ENCODE measurements at places on chromosomes 7 and 10.

GRCh38 chr7:100367251-100367620 is 6.1 kb upstream of the PILRA start:
- no peak overlapping the region for H3K27ac ChIP-seq
- no peak for DNase-seq
- H3K4me3 ChIP-seq = no peak overlapping the region
- no peaks in the 10 kb centered on the region for H3K27me3 ChIP-seq
- peaks cover 7% of the 10 kb centered on the region for H3K36me3 ChIP-seq

DNA sequence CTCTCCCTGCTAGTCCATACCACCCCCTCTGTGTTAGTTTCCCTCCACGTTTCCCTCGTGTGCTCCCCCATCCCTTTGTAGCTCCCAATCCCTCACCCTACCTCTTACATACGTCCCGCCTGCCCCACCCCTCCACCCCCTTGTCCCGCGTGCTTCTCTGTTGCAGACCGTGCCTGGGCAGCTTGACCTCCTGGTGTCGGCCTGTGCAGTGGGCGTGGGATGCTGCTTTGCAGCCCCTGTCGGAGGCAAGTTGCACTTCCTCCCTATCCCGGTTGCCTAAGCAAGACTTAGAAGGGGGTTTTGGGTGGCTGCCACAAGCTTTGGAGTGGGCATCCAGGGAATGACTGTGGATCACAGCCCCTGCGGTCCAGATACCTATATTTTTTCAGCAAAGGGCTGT is 7.7 kb downstream of the CLCN1 start:
- peaks cover 6% of the 10 kb centered on the region for H3K27me3 ChIP-seq
- no peak overlapping the region for H3K4me3 ChIP-seq
- no peaks in the 10 kb centered on the region for H3K36me3 ChIP-seq
- H3K4me1 ChIP-seq = no peaks in the 10 kb centered on the region

DNA sequence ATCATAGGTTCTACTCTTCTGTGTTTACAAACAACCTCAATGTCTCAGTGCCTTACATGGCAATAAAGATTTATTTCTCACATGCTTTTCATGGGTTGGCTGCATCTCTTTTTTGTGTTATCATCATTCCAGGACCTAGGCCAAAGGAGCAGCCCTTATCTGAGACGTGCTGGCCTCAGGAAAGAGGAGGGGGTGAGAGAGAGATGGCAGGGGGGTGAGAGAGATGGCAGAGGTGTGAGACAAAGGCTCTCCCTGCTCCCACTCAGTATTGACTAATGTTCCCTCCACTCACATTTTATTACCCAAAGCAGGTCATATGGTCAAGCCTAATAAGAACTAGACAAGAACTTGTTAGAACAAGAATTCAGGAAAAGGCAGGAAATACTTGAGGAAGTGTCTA is 120.1 kb upstream of the PRR15 start:
- H3K4me1 ChIP-seq = peaks cover 11% of the 10 kb centered on the region
- DNase-seq = no peak
- H3K27ac ChIP-seq = no peak overlapping the region
- no peak overlapping the region for H3K4me3 ChIP-seq
- no peaks in the 10 kb centered on the region for H3K27me3 ChIP-seq
- H3K36me3 ChIP-seq = no peaks in the 10 kb centered on the region

- H3K27me3 ChIP-seq = no peaks in the 10 kb centered on the region
- no peak overlapping the region for H3K4me3 ChIP-seq
- no peaks in the 10 kb centered on the region for H3K36me3 ChIP-seq
- no peak overlapping the region for H3K27ac ChIP-seq
- H3K4me1 ChIP-seq = no peaks in the 10 kb centered on the region
Measured at GRCh38 chr7:112074464-112074863, 131.7 kb downstream of the DOCK4 start.

- no peak for DNase-seq
- H3K4me1 ChIP-seq = no peaks in the 10 kb centered on the region
- no peak overlapping the region for H3K27ac ChIP-seq
- H3K27me3 ChIP-seq = no peaks in the 10 kb centered on the region
Measured at GRCh38 chr10:58807629-58808022, 295.0 kb downstream of the BICC1 start.

- no peak overlapping the region for H3K27ac ChIP-seq
- no peaks in the 10 kb centered on the region for H3K27me3 ChIP-seq
- no peak for DNase-seq
- no peak overlapping the region for H3K4me3 ChIP-seq
- H3K4me1 ChIP-seq = no peaks in the 10 kb centered on the region
Measured at GRCh38 chr7:152862006-152862405, 102.5 kb downstream of the ACTR3B start.

- no peaks in the 10 kb centered on the region for H3K36me3 ChIP-seq
- H3K27ac ChIP-seq = no peak overlapping the region
- H3K4me3 ChIP-seq = no peak overlapping the region
- no peaks in the 10 kb centered on the region for H3K27me3 ChIP-seq
- no peaks in the 10 kb centered on the region for H3K4me1 ChIP-seq
Measured at GRCh38 chr10:274866-275265, 139.6 kb downstream of the ZMYND11 start.

GRCh38 chr7:116122972-116123595 is 87.3 kb upstream of the TES start:
- H3K4me1 ChIP-seq = no peaks in the 10 kb centered on the region
- H3K36me3 ChIP-seq = peaks cover 2% of the 10 kb centered on the region
- peak; percentile 40 for DNase-seq
- no peaks in the 10 kb centered on the region for H3K27me3 ChIP-seq

- H3K4me3 ChIP-seq = peak overlapping the region; percentile 54
- H3K36me3 ChIP-seq = no peaks in the 10 kb centered on the region
- no peak overlapping the region for H3K27ac ChIP-seq
- peaks cover 3% of the 10 kb centered on the region for H3K4me1 ChIP-seq
- H3K27me3 ChIP-seq = peaks cover 22% of the 10 kb centered on the region
Measured at GRCh38 chr7:157009170-157009777, 1.2 kb downstream of the MNX1 start.

DNA sequence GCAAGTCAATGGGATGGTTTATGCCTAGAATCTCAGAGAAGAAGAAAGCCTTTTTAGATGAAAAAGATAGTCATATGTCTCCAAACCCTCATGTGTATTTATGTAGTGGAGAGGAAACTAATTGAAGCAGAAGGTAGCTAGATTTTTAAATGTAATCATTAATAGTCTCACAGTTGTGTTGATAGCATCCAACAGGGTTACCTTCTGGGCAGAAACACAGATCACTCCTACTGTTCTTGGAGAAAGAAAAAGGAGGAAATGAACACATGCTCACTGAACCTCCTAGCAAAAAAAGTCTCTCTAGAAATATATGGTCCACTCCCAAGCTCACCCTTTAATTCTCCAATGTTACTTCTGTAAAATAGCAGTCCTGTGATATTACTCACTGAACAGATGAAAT is 777.2 kb upstream of the C7orf33 start:
- no peaks in the 10 kb centered on the region for H3K27me3 ChIP-seq
- no peak overlapping the region for H3K4me3 ChIP-seq
- H3K27ac ChIP-seq = no peak overlapping the region
- no peak for DNase-seq

DNA sequence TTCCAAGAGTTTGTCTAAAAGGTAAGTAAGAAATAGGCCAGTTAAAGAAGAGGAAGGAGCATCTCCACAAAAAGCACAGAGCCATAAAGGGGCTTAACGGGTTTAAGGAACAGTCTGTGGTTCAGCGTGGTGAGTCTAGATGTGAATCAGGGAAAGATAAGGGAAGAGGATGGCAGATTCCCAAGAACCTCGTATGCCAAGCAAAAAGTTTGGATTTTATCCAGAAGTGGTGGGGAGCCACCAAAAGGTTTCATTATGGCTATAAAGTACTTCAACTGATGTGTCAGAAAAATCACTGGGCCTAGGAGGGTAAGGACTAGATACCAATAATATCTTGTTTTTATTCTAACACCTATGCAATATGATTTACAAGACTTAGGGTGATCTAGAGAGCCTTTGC is 161.9 kb upstream of the PTER start:
- H3K4me3 ChIP-seq = no peak overlapping the region
- no peaks in the 10 kb centered on the region for H3K4me1 ChIP-seq
- H3K36me3 ChIP-seq = no peaks in the 10 kb centered on the region
- H3K27ac ChIP-seq = no peak overlapping the region
- no peak for DNase-seq

GRCh38 chr7:100691676-100692577 is 2.1 kb downstream of the GIGYF1 start:
- peaks cover 23% of the 10 kb centered on the region for H3K36me3 ChIP-seq
- H3K27ac ChIP-seq = no peak overlapping the region
- H3K4me1 ChIP-seq = peaks cover 5% of the 10 kb centered on the region

All from SJCRH30 (cell line).